ENCODE measurements at places on chromosomes 1 and 21. TPM values are rescaled to one million over a fixed set of nuclear protein-coding genes. Genes with fewer than 3 reads are reported as not detected.

Gene NTNG1
- total RNA-seq = 1.4 TPM

Gene NFIA
- total RNA-seq = 99.8 TPM

Gene MAN1C1
- 21.0 TPM for total RNA-seq

Gene IL20
- total RNA-seq = not detected

Gene DMRTA2
- total RNA-seq = 0.41 TPM

Gene LCE1D
- not detected for total RNA-seq

Gene VSIG8
- not detected for total RNA-seq

Gene ZBTB8OS
- total RNA-seq = 48.2 TPM

Gene PODN
- 152 TPM for total RNA-seq

Gene VANGL2
- 1.3 TPM for total RNA-seq

Gene PLD5
- total RNA-seq = 12.2 TPM

Gene TMEM82
- not detected for total RNA-seq

Gene OR2T2
- total RNA-seq = not detected

Gene FOXJ3
- 62.0 TPM for total RNA-seq

Gene TAF5L
- total RNA-seq = 29.8 TPM

Gene ZNHIT6
- total RNA-seq = 19.1 TPM

Gene MYBPH
- total RNA-seq = not detected

Gene NBPF10
- total RNA-seq = 4.2 TPM

Gene ELAVL4
- 0.42 TPM for total RNA-seq

Gene TRIM46
- 5.8 TPM for total RNA-seq

Gene LAMB3
- 3.4 TPM for total RNA-seq

Gene CD247
- 8.5 TPM for total RNA-seq

Gene SYCP1
- total RNA-seq = not detected

Gene LMX1A
- not detected for total RNA-seq

Gene LCE1A
- not detected for total RNA-seq

Gene APP
- total RNA-seq = 468 TPM

Gene OR2T5
- not detected for total RNA-seq

Gene ESPN
- total RNA-seq = not detected

Gene OR10J1
- total RNA-seq = not detected

Gene ELOA
- 23.3 TPM for total RNA-seq

Gene CD1E
- total RNA-seq = not detected

Gene SLFNL1
- 0.68 TPM for total RNA-seq

Gene RABGAP1L
- 59.8 TPM for total RNA-seq

Gene NUF2
- 1.6 TPM for total RNA-seq

Gene FBXO2
- 3.8 TPM for total RNA-seq

Gene SMPDL3B
- total RNA-seq = not detected

Gene NT5C1A
- total RNA-seq = 2.8 TPM

Gene OR6K3
- not detected for total RNA-seq

Gene TLR5
- 20.2 TPM for total RNA-seq

Gene PTPN7
- total RNA-seq = 6.1 TPM

All from thoracic aorta (tissue), 2 donors.